ENCODE measurements at places on chromosomes 16 and 17. TPM values are rescaled to one million over a fixed set of nuclear protein-coding genes. Genes with fewer than 3 reads are reported as not detected.
A peak's percentile ranks its signal among the peaks of the same experiment; 100 is the strongest.

DNA sequence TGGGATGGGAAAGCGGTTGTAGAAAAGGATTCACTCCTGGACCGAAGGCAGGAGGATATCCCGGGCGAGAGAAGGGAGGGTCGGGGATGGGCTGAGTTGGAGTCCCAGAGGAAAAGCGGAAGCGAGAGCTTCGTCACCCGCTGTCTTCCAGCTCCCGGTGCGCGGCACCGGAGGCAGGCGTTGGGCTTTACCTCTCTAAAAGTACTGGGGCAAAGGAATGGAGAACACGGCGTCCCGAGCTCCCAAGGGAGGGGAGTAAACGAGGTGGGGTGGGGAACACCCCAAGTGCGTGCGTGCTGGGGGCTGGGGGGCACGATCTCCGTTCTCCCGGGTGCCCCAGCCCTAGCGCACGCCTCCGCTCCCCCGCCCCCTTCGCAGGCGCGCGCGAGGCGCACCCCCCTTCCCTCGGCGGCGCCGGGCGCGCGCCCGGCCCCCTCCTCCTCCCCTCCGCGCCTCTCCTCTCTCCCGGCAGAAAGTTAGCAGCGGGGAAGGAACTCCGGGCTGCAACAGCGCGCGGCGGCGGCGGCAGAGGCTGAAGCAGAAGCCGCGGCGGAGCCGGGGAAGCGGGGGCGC lies at the start of gene HS3ST4:
TSS of gene HS3ST4 (plus strand) at position 441 of the 573 bp plus-strand sequence.
- DNase-seq = no peak

DNA sequence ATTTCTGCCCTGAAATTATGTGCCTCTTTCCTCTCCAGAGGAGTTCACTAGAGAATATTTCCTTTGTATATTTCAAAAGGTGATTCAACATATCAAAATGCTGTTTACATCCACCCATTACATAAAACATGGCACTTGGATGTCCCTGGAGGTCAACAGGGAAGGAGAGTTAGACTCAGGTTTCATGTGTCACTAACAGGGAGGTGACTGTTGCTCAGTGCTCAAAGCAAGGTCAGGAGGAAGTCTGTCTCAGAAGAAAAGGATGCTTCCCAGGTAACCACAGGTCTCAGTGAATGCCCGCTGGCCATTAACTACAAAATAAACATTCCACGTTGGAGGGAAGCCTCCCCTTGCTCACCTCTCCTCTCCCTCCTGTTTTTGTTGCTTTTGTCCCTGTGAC lies 198.6 kb downstream of the AXIN2 start:
- peak; percentile 64 for DNase-seq

DNA sequence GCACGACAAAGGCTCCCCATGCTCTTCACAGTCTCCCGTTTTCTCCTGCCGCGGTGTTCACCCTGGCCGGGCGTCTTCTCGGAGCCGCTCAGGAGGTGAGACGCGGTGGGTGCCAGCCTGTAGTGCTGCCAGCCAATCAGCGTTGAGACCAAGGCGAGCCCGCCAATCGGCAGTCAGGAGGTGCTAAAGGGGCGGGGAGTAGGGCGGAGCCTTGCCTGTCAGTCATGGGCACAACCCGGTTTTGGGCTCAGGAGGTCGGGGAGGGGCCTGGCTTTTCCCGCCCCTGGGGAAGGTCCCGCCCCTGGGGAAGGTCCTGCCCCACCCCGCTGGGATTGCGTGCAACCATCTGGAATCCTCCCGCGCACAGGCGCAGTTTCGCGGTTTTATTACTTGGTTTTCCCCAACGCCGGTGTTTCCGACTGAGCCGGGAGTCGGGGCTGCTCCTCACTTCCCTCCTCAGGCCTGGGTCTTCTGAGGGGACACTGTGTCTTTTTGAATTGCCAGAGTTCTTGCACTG lies at the start of gene PRDM7:
TSS of gene PRDM7 (minus strand) at position 92 of the 517 bp plus-strand sequence. CDS start 1,421 bp downstream, outside the sequence.
- peak; percentile 100 for DNase-seq

- DNase-seq = no peak
These were observed 19.2 kb upstream of the TMEM101 start for GRCh38 chr17:44033861-44034408.

DNA sequence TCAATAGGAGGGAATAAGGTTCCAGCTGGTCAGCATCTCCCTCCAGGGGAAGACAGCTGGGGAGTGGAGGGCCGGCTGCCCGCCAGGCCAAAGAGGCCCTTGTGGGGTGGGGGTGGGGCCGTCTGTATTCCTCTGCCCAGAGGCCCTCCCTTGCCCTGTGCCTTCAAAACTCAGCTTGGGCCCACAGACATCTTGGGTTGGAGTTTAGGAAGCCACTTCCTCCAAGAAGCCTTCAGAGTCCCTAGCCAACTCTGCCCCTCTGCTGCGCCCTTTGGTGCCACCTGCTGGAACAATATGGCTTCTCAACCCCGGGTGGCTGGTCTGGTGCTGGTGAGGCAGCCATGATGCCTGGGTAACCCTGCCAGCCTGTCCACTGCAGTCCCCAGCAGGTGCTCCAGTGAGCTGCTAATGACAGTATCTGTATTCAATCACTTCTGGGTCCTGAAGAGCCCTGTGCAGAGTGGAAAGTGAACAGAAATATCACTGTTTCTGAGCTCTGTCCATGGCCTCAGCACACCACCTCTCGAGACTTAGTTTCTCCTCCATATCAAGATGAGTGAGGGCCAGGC lies 16.7 kb downstream of the HSD11B2 start:
- DNase-seq = no peak

GRCh38 chr17:42617956-42618431 lies 8.5 kb downstream of the TUBG1 start:
- no peak for DNase-seq

GRCh38 chr17:35256629-35257028 lies 13.8 kb downstream of the SLFN5 start:
- DNase-seq = peak; percentile 17

- no peak for DNase-seq
These were observed 42.2 kb downstream of the WDR45B start for GRCh38 chr17:82605939-82606600.

DNA sequence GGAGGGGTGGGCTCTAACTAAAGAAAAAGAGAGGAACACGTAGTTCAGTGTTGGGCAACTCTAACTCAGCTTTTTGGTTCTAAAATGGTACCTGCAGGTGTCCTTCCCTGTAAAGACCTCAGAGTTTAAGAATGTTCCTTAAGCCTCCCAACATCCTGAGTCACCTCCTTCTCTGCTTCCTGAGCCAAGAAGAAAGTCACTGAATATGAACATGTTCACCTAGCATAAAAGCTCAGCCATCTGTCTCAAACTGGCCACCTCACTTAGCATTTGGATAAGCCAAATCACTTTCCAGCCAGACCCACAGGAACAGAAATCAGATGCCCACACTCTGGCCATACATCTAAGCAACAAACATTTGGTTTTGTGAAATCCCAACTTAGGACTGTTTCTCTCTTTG lies 3.7 kb downstream of the TMEM98 start:
- no peak for DNase-seq

Gene USP22
- 291 TPM for total RNA-seq

Gene MEFV
- total RNA-seq = not detected

Gene ZP2
- total RNA-seq = not detected

Gene PRSS8
- total RNA-seq = 154 TPM

Gene RHBDL3
- 0.25 TPM for total RNA-seq

Data from PC-9 (cell line).